ENCODE measurements at places on chromosomes 16 and 17.
A peak's percentile ranks its signal among the peaks of the same experiment; 100 is the strongest.

DNA sequence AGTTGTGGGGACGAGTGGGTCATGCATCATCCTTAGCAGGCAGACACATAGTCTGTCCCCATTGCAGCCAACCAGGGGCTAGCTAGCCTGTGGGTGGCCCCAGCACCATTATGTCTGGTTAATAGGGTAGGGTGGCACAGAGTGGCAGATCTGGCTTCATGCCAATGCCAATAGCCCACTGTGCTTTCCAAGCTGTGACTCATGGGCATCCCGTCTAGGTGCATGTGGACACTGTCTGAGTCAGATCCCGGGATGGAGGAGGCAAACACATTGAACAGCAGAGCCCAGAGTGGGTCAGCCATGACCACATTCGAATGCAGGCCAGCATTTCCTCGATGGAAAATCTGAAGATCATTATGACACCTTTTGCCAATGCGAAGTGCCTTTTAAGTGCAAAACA, 2.5 kb downstream of the HS3ST2 start:
- DNase-seq, result no peak

DNA sequence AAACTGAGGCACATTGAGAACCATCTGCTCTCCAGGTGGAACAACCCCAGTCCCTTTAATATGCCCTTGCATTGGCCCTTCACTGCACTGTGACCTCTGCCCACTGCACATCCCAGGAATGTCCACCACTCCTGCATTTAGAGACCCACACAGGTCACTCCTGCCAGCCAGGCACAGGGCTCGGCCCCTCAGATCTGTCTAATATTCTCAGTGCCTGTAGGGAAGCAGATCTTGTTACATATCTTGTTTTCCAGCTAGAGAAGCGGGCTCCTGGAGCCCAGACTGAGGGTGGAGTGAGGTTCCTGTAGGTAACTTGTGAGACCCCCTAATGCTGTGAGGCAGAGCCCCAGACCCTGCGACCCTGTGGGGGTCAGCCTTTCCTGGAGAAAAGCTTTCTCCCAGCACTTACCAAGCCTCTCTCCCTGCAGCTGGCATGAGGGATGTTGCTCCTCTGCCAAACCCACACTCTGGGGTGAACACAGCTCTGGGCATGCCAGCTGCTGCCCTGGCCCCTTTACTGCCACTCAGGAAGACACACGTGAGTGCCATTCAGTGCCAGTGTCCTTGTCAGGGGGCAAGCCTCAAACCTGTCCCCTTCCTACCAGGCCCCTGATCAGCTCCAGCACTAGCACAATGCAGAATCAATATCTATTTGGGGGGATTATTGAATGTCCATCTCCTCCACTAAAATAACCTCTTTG, 40.3 kb upstream of the CRHR1 start:
- no peak for DNase-seq

DNA sequence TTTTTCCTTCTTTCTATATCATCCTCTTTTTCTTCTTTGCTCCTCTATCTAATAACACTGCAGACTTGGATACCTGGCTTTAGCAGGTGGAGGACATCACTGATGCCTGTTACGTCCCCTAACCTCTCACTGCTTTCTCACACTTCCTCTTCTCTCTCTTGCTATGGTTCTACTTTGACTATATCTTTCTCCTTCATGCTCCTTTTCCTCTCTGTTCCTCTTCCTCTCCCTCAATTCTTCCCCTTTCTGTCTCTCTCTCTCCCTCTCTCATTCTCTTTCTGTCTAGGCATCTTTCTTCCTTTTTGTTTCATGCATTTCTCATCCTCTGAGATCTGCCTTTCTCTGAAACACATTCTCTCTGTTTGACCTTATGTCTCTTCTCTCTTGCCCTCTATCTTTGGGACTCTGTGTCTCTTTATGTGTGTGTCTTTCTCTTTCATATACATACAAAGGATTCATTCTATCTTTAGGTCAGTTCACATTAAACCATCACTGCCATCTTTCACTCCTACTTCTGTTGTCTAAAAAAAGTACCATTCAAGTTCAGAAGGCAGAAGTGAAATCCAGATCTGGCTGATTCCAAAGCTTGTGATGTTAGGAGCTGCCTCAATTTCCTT, 353.7 kb downstream of the SHISA9 start:
- DNase-seq, result no peak

DNA sequence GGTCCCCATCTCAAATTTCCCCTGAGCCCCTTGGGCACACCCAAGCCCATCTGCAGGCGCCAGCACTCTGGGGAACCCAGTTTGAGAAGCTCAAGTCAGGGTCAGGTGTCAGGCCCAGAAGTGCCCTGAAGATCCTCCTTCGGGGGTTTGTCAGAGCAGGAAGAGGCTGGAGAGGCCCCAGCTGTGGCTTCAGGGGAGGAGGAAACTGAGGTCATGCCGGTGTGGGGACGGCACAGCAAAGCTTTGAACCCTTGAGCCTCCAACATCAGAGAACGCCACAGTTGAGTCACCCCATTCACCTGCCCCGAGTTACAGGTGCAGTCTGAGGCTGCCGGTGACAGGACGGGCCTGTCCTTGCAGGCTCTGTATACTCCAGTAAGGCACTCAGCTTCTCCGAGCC, 140.2 kb upstream of the CIBAR2 start:
- no peak for DNase-seq

DNA sequence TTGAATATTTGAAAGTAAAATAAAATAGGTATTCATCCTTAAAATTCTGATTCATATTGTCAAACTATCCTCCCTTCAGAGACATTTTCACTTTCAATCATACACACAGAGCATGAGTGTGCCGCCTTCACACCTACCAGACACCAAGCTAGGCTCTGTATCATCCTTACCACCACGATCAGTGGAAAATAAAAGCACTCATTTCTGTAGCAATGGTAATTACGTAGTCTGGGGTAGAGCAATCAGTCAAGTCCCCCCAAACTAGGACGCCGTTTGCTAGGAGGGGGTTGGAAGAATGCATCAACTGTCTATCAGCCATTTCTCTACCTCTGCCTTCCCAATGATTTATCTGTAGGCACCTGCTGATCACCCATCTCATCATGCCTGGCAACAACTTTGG, 84.6 kb upstream of the GRIN2A start:
- DNase-seq, result no peak

DNA sequence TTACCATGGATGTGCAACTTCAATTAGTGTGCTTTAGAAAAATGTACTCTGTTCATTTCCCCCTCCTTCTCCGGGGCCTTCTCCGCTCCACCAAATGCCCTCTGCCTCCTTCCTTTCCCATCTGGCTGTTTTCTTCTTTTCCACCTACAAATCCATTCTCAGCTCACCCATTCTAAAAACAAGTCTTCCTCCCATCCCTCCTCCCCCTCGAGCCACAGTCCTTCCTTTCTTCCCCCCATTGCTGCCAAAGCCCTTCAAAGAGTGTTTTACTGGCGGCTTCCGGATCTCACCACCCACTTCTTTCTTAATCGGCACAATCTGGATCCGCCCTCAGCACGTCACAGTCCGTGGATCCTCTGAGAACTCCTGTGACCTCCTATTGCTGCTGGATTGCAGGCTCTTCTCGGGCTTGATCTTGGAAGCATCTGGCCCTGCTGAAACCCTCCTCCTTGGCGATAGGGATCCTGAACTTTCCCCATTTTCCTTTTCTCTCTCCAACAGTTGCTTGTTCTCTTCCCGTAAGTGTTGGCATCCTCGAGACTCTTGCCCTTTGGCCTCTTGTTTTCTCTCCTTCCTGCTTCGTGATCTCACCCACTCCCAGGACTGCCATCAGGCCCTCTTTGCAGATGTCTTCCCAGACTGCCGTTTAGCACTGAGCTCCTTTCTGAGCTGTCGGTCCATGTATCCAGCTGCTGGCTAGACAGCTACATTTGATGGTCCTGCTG, 36.0 kb upstream of the FBXO47 start:
- no peak for DNase-seq

GRCh38 chr16:51048544-51048943, 102.5 kb downstream of the SALL1 start:
- DNase-seq, result no peak

GRCh38 chr16:53545433-53545832, 42.4 kb upstream of the AKTIP start:
- no peak for DNase-seq

GRCh38 chr17:64978138-64978537, 58.9 kb upstream of the LRRC37A3 start:
- DNase-seq, result no peak

- no peak for DNase-seq
Measured at GRCh38 chr17:78366109-78366848, 6.4 kb upstream of the SOCS3 start.

DNA sequence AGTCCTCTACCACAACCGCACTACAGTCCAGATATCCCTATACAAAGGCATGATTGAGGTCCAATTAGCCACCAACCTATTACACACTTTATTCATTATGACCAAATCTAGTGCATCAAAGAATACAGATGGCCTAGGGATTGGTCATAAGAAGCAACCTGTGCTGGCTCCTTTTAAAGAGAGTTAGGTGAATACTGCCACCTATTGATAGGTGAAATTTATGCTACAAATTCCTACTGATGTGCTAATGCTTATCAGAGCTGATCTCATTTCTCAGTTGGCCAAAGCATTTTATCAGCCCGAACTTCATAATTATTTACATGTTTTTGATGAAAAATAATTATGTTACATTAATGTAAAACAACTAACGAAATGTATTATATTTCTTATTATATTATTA, 166.3 kb downstream of the ANKFN1 start:
- DNase-seq, result peak; percentile 32

Measured in neuronal stem cell (in vitro differentiated cells).